ENCODE measurements at places on chromosomes 11 and 22.

DNA sequence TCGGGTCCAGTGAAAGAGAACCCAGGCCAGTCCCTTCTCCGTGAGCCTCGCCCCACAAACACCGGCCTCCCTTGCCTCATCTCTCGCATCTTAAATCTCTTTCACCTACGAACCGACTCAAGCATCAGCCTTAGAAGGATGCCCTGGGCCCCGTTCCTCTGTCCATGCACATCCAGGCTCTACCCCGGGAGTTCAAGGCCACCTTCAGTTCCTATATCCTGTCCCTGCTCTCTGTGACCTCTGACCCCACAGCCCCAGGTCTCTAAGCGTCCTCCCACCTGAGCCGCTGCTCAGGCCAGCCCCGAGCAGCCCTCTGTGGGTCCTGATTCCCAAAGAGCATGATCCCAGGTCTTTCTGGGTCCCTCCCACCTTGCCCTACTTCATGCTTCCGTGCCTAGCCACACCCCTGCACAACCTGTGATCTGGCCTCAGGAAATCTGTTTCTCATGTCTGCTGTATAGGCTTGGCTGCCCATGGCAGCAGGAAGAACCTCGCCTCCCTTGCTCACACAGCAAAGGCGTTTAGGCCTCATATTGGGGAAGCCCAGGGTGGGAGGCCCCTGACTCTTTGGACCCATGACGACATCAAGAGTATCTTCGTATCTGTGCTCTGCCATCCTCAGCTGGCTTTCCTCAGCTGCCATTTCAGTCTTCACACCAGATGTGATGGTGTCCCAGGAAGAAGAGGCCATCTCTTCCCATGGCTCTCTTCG, 77.5 kb upstream of the SEPTIN5 start:
- DNase-seq: no peak

- no peak for DNase-seq
Measured at GRCh38 chr11:91459840-91460239, 764.8 kb upstream of the FAT3 start.

DNA sequence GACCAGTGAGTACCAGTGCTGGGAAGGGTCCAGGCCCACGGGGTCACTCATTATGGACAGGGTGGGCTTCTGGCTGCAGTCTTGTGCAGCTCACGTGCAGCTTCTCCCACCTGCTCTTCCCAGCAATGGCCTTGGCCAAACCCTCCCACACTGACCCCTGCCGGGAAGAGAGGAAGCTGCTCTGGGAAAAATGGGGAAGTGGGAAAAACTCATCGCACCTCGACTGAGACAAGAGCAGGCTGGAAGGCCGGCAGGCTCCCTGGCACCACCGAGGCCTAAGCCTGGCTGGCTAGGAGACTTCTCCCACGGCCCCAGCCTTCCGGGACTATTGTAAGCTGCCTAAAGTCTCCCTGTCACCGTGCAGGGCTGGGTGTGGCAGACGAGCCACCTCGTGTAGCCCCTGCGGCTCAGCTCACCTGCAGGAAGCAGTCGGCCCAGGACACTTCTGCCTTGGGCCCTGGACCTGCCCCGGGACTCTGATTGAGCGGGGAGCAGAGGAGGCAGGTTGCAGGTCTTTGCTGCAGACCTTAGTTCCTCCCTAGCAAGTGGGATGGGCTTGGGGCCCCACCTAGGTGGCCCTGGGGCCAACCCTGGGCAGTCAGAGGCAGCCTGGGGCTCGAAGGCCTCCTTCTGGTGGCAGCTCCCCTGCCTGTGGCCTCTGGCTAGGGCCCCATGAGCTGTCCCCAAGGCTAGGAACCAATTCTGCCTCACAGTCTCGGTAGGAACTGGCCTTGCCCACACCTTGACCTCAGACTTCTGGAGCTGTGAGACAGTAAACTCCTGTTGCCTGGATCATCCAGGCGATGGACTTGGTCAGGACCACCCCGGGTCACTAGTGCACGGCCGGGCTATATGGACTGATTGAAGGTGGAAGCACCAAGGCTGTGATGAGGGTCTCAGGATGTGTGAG, 23.1 kb downstream of the MRGPRG start:
- DNase-seq: no peak

DNA sequence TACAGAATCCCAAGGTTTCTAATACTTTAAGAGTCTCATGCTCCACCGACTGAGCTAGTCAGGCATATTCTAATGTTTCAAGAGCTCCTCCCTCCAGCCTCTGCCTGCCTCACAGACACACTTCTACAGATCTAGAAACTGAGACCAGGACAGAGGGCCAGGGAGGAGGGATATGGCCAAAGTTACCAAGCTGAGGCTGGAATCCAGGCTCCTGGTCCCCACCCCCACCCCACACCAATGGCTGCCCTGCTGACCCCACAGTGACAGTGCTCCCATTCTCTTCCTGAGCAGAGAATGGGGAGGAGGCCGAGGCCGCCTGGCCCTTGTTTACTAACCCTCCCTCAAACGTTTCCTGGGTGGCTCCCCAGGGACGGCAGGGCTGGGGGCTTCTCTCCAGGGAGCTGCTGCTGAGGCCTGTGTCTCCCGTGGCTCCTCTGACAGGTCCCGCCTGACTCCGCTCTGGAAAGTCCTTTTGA, 2.2 kb downstream of the PLEKHB1 start:
- DNase-seq: no peak

DNA sequence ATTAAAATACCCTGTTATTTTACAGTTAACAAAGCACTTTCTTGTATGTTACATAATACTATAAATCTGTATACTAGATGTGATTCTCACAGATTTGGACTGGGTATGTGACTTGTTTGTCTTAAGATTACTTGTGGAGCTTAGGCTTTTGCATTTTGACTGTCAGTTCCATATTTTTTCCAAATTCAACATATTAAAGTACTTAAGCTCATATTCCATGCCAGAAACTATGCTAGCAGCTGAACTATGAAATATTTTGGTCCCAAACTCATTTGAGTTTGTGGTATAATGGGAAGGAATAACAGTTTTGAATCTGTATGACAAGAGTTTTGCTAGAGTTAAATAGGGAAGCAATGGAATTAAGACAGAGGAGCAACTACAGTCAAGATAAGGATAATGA, 841.4 kb downstream of the JRKL start:
- no peak for DNase-seq

GRCh38 chr11:6406370-6406769, 12.5 kb downstream of the APBB1 start:
- no peak for DNase-seq

GRCh38 chr11:134654161-134654915, 242.3 kb upstream of the B3GAT1 start:
- no peak for DNase-seq

- DNase-seq: no peak
Measured at GRCh38 chr11:72259490-72259889, 15.5 kb upstream of the PHOX2A start.

DNA sequence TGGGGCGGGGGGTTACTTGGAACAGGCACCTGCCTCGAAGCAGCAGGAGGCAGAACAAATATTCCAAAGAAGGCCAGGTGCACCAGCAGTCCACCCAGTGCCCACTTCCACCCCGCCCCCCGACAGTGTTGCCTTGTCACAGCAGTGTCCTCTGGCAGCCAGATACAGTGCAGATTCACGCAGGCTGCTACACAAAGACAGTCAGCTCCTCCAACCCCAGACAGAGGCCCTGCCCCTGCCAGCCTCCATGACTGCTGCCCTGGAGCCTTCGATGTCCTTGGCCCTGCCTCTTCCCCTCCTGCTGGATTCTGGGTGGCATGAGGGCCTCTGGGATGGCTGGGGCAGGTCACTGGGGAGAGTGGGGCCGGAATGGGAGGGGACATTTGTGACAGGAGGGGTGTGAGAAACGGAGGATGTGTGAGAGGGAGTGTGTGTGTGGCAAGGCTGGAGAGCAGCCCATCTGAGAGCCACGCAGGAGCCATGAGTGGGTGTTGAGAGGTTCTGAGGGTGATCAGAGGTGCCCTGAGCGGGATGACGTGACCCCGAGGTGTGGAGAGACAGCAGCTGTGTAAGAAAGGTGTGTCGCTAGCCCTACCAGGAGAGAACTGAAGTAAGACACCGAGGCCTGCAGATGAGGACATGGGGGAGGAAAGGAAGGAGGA, 173.7 kb downstream of the CEP164 start:
- no peak for DNase-seq

DNA sequence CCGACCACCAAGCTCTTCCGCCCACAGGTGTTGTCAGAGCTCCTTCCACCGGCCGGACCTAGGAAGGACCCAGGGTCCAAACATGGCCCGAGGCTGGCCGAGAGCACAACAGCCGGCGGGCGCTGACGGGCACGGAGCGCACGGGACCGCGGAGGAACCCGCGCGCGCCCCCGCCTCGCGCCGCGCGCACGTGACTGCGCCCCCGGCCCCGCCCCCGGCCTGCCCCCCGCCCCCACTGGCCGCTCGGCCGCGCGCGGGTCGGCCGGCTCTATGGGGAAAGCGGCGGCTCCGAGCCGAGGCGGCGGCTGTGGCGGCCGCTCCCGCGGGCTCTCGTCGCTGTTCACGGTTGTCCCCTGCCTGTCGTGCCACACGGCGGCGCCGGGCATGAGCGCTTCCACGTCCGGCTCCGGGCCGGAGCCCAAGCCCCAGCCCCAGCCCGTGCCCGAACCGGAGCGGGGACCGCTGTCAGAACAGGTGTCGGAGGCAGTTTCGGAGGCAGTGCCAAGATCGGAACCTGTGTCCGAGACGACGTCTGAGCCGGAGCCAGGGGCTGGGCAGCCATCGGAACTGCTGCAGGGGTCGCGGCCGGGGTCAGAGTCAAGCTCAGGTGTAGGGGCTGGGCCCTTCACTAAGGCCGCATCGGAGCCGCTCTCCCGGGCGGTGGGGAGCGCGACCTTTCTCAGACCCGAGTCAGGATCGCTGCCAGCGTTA, at the start of gene OSBP2:
Gene OSBP2 (plus strand): TSS at position 235 of the 711 bp plus-strand sequence. CDS start 36 bp downstream, at position 271.
- peak; percentile 23 for DNase-seq

DNA sequence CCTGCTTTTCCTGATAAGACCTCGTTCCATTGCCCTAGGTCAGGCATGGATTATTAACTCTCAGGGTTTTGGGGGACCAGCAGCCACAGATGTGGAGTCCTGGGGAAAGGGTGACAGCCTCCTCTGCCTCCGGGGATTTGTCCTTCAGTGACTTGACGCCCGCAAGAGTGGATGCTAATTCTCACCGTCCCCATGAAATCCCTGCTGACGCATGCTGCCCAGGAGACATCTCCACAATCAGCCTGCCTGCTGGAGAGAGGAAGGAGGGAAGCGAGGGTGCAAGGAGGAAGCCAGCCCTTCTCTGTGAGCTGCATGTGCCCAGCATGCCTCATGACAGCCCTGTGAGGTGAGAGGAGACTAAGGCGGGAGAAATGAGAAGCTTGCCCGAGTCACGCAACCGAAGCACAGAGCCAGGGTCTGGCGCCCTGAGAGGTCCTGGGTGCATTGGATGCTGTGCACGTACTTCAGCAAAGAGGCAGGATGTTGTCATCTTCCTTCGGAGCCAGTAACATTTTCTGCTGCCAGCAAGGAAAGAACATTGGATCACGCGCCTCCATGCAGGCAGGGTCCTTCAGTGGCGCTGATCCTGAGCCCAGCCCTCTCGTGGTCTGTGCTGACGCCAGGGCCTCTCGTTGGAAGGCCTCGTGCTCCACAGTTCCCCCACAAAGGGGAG, 27.3 kb upstream of the KRTAP5-6 start:
- DNase-seq: no peak

DNA sequence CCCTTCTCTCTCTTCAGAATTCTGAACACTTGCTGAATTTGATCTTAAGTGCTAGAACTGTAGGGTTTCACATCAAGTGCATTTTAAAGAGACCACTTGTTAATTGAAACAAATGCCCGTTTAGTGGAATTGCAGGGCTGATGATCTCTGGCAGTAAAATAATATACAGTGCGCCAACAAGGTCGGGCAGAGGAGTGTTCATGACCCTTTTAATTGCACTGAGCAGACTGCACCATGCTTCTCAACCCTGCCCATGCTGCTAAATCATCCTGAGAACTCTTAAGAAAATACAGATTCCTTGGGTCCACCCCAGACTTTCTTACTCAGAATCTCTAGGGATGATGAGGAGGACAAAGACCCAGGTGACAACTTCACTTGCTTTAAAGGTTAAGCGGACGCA, 73.5 kb downstream of the SC5D start:
- no peak for DNase-seq

- DNase-seq: no peak
Measured at GRCh38 chr22:30838111-30838510, 130.5 kb downstream of the MORC2 start.

DNA sequence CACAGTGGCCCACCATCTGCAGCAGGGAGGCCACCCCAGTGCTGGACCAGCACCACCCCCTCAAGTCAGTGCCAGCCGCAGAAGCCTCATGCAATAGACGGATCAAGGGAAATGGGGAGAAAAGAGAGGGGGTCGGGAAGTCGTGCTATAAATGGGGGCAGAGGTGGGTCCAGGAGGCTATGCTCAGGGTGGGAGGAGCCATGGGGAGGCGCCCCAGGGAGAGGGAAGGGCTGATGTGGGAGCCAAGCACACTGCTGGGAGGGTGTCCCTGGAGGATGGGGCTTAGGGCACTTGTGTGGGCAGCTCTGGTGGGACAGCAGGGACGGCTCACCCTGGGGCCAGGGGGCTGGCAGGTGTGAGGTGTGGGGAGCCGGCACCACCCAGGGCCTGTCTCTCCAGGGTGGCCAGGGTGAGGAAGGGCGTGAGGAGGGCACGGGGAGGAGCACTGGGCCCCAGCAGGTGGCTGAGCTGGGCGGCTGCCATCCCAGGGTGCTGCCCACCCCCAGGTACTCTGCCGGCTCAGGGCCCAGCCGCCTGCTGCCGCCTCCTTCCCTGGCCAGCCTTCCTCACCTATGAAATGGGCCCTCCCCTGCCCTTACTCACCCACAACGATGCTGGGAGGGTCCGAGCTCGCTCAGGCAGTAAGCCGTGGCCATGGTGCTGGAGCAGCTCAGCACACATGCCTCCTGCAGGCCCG, 18.0 kb downstream of the PHLDA2 start:
- DNase-seq: no peak

DNA sequence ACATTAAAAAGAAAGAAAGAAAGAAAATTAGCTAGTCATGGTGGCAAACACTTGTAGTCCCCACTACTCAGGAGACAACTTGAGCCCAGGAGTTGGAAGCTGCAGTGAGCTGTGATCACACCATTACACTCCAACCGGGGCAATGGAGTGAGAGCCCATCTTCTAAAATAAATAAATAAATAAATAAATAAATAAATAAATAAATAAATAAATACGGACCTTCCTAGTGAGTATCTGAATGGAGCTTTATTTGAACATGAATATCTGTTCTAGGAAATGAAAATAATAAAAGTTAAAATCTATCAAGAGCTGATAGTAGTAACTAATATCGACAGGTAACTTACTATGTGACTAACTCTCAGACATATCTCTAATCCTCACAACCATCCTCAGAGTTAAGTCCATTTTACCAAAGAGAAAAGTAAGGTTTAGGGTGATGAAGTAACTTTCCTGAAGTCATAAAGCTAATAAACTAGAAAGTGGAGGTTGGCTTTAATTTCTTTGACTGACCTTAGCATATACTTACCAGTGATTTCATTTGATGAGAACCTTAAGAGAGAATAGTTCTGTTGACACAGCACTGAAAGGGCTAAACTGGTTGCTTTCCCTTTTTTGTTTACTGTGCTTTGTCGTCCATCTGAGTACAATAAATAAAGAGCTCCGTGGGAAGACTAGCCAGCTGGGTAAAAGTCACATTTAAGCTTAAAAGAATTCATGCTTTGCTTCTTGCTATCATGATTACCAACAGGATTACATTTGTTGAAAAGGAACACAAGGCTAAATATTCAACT, 22.4 kb downstream of the ENTHD1 start:
- DNase-seq: no peak
